ENCODE measurements at places on chromosomes 4 and X.

DNA sequence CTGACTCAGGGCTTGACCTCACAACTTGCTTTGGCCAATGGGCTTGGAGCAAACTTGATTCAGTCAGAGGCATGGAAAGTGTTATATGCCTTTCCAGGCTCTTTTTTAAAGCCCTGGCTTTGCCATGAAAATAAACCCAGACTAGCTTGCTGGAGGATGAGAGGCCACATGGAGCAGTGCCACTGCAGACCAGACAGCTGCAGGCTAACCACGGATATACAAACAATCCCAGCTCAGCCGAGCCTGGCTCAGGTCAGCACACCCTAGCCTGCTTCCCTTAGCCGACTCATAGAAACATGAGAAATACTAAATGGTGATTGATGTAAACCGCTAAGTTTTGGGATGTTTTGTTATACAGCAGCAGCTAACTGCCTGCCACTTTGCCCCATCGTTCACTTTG lies 345.1 kb downstream of the ARHGAP10 start:
- DNase-seq = no peak

DNA sequence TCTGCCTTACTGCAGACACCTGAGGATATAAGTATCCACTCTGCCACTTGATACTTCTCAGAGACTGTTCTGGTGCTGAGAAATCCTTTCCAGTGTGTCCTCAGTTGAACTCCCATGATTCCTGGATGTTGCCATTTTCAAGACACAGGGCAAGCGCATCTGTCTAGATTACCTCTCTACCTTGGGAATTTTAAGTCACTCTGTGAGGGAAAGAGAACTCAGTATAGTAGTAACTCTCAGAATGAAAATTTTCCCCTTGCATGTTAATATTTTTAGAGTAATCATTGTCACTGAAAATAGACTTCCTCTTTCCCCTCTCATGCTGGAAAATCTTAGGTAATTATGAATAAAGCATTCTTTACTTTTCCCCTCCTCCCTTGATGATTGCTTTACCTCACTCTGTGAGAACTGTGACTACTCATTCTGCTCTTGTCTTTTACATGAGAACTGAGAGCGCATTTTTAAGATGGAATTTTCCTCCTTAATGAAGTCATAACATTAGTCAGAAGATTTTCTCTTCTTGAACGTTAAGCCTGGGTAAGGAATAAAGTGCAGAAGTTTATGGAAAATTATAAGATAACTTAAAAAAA lies 45.0 kb downstream of the TET2 start:
- DNase-seq = no peak

GRCh38 chrX:111005166-111005565 lies 90.8 kb upstream of the PAK3 start:
- DNase-seq = no peak

GRCh38 chrX:38183596-38183995 lies 37.1 kb downstream of the SRPX start:
- no peak for DNase-seq

DNA sequence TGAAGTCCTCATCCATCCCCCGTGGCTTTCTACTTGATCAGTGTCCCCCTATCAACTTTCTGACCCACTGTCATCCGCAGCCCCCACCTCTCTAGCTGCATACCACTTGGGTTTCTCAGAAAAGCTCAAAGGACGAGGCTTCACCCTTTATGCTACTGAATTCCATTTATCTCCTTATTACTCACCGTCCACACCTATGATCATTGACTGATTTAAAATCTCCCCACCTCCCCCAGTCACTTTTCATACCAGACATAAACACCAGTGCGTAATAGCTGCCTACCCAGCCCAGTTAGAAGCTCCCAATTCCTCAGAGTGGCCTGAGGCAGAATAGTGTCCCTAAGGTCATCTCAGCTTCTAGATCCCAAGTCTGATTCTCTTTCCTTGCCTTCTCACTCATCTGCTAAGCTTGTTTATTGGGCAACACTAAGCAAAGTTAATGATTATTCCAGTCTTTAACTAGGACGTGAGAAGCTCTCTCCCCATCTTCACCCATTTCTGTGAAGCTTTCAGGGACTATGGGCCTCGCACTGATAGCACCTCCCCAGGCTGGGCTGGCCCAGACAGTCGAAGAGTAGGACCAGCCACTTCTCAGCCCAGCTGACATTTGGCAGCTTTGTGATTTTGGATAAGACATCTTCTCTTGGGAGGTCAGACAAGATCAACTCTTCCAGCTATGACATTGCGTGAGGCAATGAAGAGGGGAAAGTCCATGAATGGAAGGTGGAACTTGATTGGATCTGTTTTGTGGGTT lies 7.2 kb upstream of the DDX60L start:
- no peak for DNase-seq

- DNase-seq = no peak
Measured at GRCh38 chr4:28209371-28209924, 1348.8 kb downstream of the STIM2 start.

GRCh38 chr4:39235696-39236095 lies 53.4 kb downstream of the WDR19 start:
- DNase-seq = no peak

GRCh38 chr4:52552778-52553177 lies 106.3 kb downstream of the USP46 start:
- DNase-seq = no peak

- no peak for DNase-seq
Measured at GRCh38 chr4:122997463-122998101, 75.2 kb upstream of the NUDT6 start.

GRCh38 chr4:53653484-53654053 lies 62.3 kb upstream of the LNX1 start:
- no peak for DNase-seq

DNA sequence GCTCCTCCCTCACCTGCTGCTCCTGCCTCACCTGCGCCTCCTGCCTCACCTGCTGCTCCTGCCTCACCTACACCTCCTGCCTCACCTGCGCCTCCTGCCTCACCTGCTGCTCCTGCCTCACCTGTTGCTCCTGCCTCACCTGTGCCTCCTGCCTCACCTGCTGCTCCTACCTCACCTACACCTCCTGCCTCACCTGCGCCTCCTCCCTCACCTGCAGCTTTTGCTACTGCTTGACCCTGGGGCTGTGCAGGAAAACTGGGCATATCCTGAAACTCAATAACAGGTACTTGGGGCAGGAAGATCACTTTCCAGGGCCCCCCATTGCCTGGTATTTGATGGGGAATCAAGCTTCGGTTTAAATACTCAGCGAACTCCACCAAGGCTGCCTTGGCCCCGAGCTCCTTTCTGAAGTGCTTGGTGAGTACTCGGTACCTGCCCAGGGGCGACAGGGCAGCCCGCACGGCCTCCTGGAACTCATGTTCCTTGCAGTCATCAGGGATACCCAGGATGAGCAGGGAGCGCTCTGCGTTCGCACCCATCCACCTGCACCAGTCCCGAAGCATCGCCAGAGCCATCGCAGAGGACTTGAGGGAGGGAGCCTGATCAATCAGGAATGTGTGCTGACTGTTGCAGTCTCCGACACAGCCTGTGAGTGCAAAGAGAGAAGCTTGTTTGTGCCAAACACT lies 2.7 kb downstream of the PNMA6E start:
- no peak for DNase-seq

- no peak for DNase-seq
Measured at GRCh38 chr4:8748236-8748575, 123.4 kb downstream of the HMX1 start.
